A549 treated with AZD2906 at 1 μM for 4 hours (cell line): ENCODE measurements at places on chromosomes 13 and 19. TPM values are rescaled to one million over a fixed set of nuclear protein-coding genes. Genes with fewer than 3 reads are reported as not detected.

Gene FBXO17
- total RNA-seq: 62.2 to 79.7 TPM (median 78.0 TPM) in 5 replicates

Gene LSR
- total RNA-seq: 8.1 to 11.4 TPM (median 9.9 TPM) in 5 replicates

Gene PLPPR2
- 8.3 to 9.7 TPM (median 9.3 TPM) in 5 replicates for total RNA-seq

Gene LRRC25
- 0.06 TPM in 1 of 5 replicates, not detected in the others for total RNA-seq
